ENCODE measurements at places on chromosomes 12 and 14.
A peak's percentile ranks its signal among the peaks of the same experiment; 100 is the strongest.

DNA sequence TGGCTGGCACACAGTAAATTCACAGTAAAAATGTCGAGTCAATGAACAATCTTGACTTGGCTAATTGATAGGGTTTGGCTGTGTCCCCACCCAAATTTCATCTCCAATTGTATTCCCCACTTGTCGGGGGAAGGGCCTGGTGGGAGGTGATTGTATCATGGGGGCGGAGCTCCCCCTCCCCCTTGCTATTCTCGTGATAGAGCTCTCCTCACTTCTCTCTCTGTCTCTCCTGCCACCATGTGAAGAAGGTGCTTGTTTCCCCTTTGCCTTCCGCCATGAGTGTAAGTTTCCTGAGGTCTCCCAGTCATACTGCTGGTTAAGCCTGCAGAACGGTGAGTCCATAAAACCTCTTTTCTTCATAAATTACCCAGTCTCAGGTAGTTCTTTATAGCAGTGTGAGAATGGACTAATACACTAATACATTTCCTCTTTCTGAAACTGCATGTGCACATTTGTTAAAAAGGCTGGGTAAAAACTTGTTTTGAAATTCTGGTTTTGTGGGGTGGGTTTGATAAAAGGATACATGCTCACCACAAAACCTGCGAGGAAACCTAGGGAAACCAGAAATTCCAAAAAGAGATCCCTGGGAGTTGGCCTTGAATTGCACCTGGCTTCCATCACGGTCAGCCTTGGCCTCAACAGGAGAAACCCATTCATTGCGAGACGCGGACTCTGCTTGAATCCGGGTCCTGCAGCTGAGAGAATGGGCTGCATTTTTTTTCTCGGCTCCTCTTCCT lies 16.2 kb upstream of the MYL2 start:
- no peak for DNase-seq

DNA sequence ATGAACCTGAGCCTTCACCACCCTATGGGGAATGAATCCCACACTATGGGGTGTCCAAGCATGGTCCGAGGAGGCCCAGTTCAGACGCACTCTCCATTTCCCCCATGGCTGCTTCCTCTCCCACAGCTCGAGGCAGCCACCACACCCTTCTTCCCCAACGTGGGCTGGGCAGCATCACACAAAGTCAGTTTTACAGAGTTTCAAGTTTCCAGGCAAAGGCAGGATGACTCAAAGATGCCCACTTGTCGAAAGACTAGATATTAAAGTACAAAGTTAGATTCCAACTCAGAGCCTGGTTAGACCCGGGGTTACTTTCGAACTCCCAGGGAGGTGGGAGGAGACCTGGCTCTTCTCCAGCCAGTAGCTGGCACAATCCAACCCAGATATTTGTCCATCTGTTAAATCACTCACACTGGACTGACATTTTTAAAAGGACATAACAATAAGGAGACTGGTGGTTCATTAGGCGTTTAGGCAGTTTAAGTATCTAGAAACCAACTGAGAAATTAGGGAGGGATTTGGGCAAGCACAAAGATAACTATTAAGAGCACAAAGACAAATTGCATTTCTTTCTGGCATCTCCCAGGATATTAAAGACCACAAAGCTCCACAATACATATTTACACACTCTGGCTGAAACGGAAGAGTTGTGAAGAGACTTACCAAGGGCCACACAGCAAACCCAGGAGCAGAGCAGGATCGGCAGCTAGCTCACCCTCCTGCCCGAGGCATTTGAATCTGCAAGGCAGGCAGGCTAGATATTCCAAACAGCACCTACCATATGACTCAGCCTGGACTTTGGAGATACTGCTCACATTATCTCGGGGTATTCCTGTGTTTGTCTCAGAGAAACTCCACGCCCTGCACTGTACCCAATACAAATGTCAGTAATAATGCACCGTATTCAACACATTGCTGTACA lies 34.8 kb downstream of the TMCC3 start:
- peak; percentile 32 for DNase-seq

DNA sequence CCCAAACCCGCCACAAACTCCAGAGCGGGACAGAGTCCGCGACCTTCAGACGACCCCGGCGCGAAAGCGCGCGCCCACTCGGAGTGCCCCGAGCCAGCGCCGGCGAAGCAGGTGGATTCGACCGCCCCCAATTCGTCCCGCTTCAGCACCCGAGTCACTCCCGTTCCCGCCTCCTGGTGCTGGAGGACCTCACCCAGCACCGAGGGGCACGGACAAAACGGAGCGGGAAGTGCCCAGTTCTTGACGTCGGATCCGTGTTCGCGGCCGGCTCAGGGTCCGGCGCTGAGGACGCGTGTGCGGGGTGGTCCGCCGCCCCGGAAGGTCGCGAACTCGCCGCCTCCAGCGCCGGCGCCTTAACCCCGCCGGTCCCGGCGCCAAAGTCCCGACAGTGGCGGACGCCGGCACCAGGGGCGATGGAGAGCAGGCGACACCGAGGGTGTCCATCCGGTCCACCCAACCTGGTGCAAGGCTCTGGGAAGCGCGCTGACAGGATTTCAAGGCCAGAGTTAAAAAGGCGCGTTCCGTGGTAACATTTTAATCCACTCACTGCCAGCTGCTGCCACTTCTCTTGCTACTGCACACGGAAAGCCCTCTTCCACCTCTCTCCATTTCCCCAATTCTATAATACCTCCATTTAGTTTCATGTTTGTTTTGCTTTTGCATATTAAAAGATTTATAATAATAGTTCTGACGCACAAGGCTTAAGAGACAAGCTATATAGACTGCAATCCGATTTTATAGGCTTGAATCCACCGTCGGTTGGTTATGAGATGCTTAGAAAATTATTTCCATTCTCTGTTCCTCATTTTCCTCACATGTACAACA lies 240.0 kb upstream of the CPNE8 start:
- no peak for DNase-seq

- DNase-seq, result no peak
These were observed 187.0 kb upstream of the FOXN3 start for GRCh38 chr14:89603938-89604480.

GRCh38 chr12:83473408-83474095 lies 786.8 kb downstream of the TMTC2 start:
- no peak for DNase-seq

DNA sequence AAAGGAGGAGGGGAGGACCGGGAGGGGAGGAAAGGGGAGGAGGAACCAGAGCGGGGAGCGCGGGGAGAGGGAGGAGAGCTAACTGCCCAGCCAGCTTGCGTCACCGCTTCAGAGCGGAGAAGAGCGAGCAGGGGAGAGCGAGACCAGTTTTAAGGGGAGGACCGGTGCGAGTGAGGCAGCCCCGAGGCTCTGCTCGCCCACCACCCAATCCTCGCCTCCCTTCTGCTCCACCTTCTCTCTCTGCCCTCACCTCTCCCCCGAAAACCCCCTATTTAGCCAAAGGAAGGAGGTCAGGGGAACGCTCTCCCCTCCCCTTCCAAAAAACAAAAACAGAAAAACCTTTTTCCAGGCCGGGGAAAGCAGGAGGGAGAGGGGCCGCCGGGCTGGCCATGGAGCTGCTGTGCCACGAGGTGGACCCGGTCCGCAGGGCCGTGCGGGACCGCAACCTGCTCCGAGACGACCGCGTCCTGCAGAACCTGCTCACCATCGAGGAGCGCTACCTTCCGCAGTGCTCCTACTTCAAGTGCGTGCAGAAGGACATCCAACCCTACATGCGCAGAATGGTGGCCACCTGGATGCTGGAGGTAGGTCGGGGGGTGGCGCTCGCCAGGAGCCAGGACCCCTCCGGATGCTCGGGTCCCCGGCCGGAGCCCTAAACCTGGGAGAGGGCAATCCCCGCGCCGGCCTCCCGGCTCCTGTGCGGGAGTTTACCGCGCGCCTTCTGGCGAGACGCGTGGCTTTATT lies at the start of gene CCND2:
Gene CCND2, plus strand, starts transcription at position 111 of the 744 bp plus-strand sequence. Its CDS starts 279 bp downstream, at position 390.
- DNase-seq, result no peak

DNA sequence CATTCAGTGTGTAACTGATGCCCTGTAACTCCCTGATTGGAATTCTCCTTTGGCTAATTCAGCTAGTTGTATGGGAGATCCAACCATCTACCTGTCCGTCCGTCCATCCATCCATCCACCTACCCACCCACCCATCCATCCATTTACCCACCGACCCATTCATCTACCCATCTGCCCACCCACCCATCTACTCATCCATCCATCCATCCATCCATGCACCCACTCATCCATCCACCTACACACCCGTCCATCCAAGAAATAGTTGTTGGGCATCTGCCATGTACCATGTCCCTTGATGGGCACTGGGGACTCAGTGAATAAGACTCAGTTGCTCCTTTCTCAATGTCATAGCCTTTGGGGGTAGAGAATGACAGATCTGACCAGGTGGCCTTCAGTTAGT lies 48.1 kb downstream of the CCDC92 start:
- DNase-seq, result no peak

DNA sequence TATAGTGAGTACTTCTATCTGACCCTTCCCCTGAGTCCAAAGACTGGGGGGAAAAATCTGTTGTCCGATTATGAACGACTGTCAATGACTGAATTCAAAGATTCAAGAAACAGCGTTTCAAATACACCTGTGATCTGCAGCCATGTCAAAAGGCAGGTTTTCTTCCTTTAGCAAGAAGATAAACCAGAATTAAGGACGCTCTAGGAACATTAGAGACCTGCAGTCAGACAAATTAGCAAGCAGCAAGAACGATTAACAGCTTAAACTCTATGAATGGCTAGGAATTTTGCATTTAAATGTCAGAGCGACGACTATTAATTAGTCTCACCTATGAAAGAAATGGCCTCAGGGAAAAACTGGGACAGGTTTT lies 2.1 kb downstream of the DUSP6 start:
- no peak for DNase-seq

GRCh38 chr12:54154681-54155186 lies 34.1 kb downstream of the SMUG1 start:
- DNase-seq, result no peak

- no peak for DNase-seq
These were observed 15.4 kb downstream of the KCNC2 start for GRCh38 chr12:75194250-75194649.

Measured in omental fat pad (tissue), 4 donors.